Fibroblast of skin of right quadriceps (primary cell): ENCODE measurements at places on chromosomes 11 and 22.
A peak's percentile ranks its signal among the peaks of the same experiment; 100 is the strongest.

- no peak for DNase-seq
These were observed 6.8 kb downstream of the MAFF start for GRCh38 chr22:38208551-38208968.

DNA sequence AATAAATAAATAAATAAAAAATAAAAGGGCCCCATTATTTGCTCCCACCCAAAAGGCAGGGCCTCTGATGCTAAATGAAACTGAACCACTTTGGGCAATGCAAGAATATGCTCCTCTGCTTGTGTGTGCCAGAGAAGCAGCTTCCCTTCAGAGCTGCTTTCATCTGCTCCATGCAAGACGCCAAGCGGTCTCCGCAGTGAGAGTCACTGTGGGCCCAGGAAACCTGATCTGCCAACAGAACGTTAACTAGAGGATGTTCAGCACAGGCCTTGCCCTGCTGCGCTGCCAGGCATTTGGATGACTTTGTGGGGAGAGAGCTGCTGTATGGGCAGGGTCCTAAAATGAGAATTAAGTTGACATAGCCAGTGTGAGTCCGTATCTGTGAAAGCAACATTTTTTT is 43.7 kb upstream of the APOA1 start:
- peak; percentile 31 for DNase-seq

GRCh38 chr11:64148226-64148916 is 17.5 kb downstream of the MACROD1 start:
- peak; percentile 78 for DNase-seq

DNA sequence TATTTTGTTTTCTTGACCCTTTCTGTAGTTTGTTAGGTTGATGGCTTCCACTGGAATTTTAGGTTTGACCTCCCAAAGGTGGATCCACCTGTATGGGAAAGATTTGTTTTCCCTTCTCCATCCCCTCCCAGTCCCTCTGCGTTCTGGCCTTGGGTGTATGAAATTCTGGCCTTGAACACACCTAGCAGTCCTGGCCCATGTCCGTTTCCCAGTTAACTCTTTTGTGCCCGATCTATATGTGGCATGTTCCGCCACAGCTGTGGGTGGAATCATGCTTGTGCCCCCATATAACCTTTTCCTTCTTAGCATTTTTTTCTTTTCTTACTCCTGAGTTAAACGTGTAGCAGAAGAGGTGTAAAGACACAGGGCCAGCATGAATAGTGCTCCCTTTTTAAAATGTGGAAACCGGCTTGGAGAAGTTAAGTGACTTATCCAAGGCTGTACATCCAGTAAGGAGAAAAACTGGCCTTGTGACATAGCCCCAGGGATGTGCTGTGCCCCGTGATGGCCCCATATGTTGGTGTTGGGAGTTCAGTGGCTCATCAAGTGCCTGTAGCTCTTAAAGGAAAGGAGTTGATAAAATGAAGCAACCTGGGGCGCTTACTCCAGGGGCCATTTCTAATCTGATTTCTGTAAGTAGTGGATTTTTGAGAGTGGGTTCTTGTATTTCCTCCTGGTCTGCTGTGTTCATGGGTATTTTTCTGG is 39.3 kb downstream of the ZNRF3 start:
- DNase-seq: no peak

DNA sequence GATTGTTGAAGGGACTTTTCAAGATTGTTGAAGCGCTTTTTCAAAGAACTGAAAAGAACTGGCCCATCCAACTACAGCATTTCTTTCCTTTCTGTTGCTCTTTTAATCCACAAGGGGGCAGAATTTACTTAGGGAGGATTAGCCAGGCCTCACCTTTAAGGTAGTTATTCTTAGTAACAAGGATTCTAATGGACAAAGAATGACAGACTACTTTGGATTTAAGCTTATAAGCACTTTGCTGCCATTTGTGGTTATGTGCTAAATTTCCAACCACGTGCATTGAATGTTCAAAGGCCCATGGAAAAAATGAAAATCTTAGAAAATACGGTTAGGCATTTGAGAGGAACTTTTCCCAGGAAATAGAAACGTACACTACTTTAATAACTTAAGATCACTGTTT is 49.5 kb upstream of the HSPA8 start:
- DNase-seq: peak; percentile 56

DNA sequence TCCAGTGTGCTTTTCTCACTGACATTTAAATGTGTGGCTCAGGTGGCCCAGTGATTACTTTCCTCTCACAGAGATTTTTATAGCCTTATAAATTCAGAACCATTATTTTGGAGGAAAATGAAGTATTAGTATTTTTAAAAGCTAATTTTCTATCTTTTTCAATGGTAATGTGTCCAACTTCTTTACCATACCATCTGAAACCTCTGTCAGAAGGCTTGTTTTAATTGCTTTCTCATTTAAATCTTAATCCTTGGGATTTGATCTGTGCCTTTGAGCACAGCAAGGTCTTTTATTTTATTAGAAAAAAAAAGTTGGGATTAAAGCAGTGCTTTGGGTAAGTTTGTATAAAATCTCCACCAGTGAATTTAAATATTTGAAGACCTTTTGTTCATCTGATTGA is 452.3 kb upstream of the RAG2 start:
- no peak for DNase-seq

- no peak for DNase-seq
These were observed 32.5 kb upstream of the GRAMD4 start for GRCh38 chr22:46587492-46588278.

GRCh38 chr22:22867996-22868715 is 19.5 kb upstream of the IGLL5 start:
- DNase-seq: no peak

GRCh38 chr22:22815397-22816170 is 72.0 kb upstream of the IGLL5 start:
- DNase-seq: no peak

- DNase-seq: no peak
These were observed 106.8 kb downstream of the ABTB2 start for GRCh38 chr11:34250732-34251588.

DNA sequence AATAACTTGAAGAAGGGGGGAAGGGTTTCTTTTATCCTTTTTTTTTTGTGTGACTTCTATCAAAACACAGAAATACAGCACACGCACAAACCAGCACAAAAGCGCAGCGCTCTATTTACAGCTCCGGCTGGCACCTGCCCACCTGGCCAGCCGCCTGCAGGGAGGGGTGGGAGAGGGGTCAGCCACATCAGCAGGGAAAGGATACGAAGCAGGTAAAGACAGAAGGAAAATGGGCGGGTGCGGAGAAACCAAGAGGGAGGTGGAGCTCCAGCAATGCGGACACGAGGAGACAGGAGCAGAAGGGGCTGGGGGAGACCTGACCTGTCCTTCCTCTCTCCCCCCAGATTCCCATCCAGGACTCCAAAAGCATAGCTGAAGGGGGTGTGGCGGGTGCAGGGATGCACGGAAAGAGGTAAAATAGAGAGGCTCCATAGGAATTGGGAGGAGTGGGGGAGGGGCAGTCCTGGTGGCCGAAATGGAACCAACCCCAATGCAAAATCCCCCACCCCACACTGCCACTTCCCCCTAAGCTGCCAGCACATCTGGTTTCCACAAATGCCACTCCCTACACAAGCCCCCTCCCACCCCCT is 14.1 kb downstream of the CXCR5 start:
- no peak for DNase-seq

- no peak for DNase-seq
These were observed 55.1 kb downstream of the TMPRSS5 start for GRCh38 chr11:113651023-113651422.

DNA sequence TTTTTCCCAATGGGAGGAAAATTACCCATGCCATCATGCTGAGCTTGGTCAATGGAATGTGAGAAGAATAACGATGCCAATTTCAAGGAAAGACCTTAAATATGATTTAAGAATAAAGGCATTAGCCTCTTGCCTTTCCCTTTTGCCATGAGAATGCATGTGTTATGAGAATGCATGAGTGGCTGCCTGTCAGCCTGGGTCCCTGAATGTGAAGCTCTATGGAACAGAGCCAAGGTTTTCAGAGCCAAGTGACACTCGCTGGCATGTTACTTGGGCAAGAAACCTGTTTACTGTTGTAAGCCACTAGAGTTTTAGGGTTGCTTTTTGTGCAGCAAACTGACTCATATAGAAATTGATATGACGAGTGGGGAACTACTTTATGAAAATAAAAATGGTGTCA is 75.7 kb downstream of the JRKL start:
- DNase-seq: no peak

DNA sequence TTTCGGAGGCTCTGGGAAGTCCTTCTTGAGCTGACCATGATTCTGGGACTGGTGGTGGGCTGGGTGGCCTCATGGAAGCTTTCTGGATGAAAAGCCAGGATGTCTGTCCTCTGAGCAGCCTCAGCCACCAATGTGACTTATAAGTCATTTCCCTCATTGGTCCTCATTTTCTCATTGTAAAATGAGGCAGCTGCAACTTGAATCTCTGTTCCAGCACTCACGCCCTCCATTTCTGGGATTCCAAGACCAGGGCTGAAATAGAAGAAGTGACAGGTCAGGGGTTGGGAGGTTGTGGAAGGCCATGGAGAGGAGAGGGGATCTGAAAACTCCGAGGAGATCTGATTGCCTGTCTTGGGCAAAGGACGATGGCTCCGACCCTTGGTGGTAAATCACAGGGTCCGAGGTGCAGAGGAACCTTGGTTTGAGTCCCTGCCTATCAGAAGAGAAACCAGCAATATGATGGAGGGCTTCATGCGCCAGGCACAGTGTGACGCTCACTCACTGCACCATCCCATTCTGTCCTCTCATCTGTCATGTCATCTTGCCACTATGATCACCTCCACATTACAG is 38.3 kb downstream of the TSPAN18 start:
- no peak for DNase-seq

DNA sequence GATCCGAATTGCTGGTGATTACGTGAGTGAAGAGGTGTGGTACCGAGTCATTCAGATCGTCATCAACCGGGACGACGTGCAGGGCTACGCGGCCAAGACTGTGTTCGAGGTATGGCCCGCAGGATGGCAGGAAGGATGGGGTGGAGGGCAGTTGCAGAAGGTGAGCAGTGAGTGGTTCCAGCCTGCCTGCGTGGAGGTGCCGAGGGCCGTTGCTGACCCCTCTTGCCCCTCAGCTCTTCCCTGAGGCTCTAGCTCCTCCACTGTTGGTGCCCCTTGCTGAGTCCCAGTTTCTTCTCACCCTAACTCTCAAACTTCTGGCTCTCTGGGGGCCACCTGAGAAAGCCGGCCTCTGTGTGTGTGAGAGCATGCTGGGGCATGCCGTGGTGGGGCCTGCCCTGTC is 43.9 kb downstream of the MUC6 start:
- DNase-seq: no peak

DNA sequence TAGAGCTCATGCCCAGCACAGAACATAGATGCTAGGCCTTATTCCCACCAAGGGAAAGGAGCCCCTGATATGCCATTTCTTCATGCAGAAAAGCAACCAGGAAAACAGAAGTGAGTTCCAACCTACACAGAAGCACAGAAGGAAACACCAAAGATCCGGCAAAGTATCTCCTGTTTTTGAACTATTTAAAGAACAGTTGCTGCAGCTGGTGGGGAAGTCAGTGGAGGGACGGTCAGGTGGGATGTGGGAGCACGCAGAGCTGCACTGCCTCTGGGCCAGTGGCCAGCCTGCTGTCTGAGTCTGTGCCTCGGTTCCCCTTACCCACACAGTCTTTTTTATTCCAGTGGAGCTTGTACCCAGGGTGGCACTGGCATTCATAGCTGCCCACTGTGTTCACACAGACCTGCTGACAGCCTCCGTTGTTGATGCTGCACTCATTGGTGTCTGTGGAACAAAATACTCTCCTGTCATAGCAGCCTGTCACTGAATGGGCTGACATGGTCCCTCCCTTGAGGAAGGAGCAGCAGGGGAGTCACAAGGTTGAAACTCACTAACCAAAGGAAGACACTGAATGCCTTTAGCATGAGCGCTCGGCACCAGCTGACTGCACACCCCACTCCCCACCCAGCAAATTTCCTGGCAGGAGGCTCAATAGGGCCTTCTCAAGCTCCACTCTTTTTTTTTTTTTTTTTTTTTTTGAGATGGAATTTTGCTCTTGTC is 37.9 kb downstream of the SCUBE2 start:
- DNase-seq: peak; percentile 70

GRCh38 chr11:72573855-72574445 is 100.3 kb downstream of the PDE2A start:
- no peak for DNase-seq
